ENCODE measurements at places on chromosomes 3 and 15. TPM values are rescaled to one million over a fixed set of nuclear protein-coding genes. Genes with fewer than 3 reads are reported as not detected.

Gene SPG11
- 36.5 TPM for total RNA-seq

Gene THAP10
- 6.9 TPM for total RNA-seq

Gene CHRNB4
- not detected for total RNA-seq

Gene TRPM1
- not detected for total RNA-seq

All from myometrial cell (primary cell).